ENCODE measurements at places on chromosomes 5 and 9. TPM values are rescaled to one million over a fixed set of nuclear protein-coding genes. Genes with fewer than 3 reads are reported as not detected.

- no peak for DNase-seq
Observed at GRCh38 chr9:122346478-122347347, 24.1 kb upstream of the PTGS1 start.

DNA sequence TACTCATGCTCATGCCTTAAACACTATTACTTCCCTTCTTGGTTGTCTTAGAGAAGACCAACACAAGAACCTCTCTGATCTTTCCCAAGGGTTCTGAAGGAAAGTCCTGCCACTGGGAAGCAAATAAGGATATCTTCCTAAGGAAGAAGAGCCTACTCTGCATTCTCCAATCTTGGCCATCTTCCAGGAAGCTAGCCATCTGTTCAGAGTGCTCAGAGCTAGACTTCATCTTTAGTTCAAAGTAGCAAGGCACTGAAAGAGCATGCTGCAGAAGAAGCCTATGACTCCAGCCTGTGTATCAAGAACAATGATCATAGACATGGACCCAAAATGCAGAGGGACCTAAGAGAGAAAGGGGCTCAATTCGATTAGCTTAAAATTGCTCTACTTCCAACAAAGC lies 114.7 kb downstream of the KIAA0825 start:
- no peak for DNase-seq

- peak; percentile 14 for DNase-seq
Observed at GRCh38 chr5:116536316-116537083, 38.1 kb downstream of the SEMA6A start.

DNA sequence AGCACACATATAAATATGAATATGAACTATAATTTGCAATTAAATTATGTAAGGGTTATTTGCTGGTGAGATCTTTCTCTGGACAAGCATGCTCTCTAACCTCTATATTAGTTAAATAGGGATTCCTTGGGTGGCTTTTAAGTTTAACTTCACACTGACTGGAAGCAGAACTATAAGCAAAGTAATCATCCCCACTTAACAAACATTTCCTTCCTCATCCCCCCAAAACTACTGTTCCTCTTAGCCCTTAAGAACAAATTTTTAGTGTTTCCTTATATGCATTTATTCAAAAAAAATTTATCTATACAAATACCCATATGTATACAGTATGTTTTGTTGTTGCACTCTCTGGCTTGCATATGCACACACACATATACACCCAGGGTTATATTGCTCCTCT lies 512.1 kb upstream of the MEF2C start:
- no peak for DNase-seq

DNA sequence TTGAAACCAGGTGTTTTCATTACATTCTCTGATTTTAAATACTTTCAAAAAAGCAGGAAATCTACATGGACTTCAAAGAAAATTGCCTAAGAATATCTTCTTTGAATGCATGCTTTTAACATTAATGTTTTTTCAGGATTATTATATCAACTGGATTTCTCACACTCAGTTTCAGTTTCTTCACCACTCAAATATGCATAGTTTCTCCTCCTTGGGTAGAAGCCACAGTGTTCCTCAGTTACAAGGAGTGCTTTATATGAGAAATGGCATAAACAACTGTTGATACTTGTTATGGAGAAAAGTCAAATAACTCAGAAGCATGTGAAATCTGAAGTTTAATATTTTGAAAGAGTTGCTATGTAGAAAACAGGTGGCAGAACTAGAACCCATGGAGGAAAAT lies 196.9 kb downstream of the DMRTA1 start:
- no peak for DNase-seq

DNA sequence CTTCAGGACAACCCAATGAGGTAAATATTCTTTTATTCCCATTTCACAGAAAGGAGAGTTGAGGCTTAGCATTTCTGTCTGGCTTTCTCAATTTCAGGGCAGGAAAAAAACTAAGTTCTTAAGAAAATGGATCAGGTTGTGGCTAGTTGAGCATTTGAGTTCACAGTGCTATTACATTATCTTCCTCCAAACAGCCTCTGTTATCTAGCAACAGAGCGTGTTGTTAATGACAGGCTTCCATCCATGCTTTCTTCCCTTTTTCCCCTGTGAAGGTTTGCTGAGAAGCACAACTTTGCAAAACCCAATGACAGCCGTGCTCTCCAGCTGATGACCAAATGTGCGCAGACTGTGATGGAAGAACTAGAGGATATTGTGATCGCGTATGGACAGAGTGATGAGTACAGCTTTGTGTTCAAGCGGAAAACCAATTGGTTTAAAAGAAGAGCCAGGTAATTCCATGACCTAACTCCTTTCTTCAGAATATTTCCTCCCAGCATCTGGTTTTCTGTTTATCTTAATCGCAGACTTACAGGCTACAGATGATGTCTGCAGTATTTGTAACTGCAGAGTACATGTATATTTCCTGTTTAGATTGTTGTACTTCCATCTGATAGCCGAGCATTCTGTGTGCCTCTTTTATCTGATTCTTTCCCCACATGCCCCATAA lies 1.5 kb downstream of the THG1L start:
- DNase-seq, result no peak

GRCh38 chr9:110908894-110909293 lies 129.4 kb downstream of the LPAR1 start:
- no peak for DNase-seq

- no peak for DNase-seq
Observed at GRCh38 chr9:36911601-36912412, 122.3 kb downstream of the PAX5 start.

DNA sequence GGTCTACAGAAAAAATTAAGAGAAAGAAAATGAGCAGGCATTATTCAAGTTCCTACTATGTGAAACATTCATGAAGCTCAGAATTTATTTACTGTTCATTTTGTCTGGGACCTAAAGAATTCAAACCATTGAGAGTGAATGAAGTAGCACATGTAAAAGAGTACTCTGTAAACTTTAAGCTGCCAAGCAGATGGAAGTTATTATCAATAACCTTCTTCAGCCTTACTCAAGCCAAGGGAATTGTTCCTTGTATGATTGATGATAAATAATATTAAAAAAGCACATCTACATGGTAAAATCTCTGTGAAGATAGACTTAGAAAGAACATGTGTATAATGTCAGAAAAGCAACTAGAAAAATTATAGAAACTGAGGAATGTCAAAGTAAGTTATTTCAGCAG lies 17.8 kb upstream of the GLIS3 start:
- DNase-seq, result no peak

The PLPPR1 gene
- 222 TPM for total RNA-seq

The TTC23L gene
- 3.4 TPM for total RNA-seq

The PCDHGA4 gene
- total RNA-seq, result 8.4 TPM

All from occipital lobe (tissue), 3 donors.